Ecto neural progenitor cell (in vitro differentiated cells): ENCODE measurements at places on chromosomes 1 and 21.

DNA sequence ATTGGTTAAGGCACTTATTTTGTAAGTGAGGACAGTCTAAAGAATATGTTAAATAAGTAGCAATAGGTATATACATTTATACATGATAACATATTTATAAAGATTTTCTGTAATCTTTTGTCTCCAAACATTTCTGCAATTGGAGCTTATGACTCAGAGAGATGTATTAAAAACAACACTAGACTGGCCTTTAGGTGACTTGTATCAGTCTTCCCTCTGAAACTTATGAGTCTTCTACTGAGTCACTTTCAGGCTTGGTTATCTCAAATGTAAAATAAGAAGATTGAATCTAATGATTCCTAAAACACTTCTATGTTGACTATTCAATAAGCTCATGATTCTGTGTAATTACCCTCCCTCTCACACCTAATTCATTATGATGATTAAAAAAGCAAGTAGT is 672.6 kb upstream of the NEGR1 start:
- no peak for DNase-seq

- peak; percentile 59 for DNase-seq
Observed at GRCh38 chr1:84997667-84998600, 1.0 kb upstream of the MCOLN2 start.

GRCh38 chr21:45534636-45535331 is 7.5 kb downstream of the SLC19A1 start:
- DNase-seq: peak; percentile 47

DNA sequence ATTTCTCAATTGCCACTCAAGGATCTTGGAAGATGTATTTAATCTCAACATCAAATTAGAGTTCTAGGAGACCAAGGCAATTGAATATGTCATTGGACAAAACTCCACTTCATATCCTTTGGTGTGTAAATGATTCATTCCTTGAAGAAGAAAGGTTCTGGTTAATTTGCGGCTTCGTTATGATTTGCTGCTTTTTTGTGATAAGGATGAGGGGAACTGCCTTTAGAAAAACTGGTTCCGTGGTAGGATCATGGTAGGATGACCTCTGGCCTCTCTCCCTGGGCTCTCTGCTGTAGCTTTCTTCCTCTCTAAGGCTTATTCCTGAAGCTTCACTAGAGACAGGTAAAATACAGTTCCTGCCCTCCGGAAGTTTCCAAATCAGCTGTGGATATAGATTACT is 51.5 kb upstream of the ERRFI1 start:
- no peak for DNase-seq

GRCh38 chr21:30248844-30249243 is 32.9 kb upstream of the CLDN8 start:
- DNase-seq: no peak

DNA sequence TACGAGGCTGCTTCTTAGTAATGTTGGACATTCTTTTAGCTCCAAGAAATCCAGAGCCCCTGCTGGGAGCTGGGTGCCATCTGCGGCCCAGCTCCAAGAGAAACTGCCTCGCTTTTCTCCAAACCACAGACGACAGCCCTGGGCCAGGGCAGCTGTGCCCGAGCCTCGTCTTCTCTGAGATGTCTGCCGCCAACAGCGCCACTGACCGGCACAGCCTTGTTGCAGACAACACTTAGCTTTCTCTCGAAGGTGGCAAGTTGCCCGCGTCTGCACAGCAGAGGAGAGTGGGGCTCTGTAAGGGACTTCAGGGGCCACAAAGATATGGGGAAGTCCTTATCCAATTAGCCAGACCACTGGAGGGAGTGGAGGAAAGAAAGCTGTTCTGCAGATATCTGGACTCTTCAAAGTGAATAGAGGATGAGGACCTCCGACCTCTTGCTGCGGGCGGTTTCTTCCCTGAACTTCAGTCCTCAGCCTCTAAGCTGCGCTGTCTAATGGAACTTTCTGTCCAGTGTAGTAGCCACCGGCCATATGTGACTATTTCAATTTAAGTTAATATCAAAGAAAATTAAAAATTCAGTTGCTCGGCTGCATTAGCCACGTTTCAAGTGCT is 63.9 kb upstream of the DISP3 start:
- no peak for DNase-seq

DNA sequence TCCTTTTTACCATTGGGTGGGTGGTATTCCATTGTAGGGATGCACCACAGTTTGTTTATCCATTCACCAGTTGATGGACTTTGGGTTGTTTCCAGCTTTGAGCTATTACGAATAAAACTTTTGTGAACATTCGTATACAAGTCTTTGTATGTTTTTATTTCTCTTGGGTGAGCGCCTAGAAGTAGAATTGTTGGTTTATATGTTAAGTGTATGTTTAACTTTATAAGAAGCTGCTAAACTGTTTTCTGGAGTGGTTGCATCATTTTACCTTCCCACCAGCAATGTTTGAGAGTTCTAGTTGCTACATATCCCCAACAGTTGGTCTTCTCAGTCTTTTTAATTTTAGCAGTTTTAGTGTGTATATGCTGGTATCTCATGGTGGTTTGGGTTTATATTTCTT is 132.5 kb downstream of the PEX14 start:
- no peak for DNase-seq

- no peak for DNase-seq
Observed at GRCh38 chr21:23401278-23401677, 2206.0 kb downstream of the MRPL39 start.

- no peak for DNase-seq
Observed at GRCh38 chr1:160405331-160405877, 5.0 kb downstream of the VANGL2 start.

DNA sequence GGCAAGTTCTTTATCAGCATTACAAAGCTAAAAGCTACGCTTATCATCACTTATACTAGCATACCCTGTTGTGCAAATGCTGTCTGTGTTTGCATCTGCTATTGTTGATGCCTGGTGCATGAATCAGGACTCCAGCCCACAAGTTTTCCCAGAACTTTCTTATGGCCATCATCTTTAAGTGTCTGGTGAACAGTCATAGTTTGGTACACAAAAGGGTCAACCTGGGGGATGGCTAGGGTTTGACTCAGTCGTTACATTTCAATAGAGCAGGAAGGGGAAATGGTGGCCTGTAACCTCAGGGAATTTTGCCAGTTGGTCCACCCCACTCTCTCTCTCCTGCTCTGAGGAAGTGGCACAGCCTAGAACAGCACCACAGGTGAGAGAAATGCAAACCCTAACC is 35.4 kb downstream of the SELL start:
- no peak for DNase-seq

GRCh38 chr1:206790502-206791250 is 18.4 kb upstream of the IL10 start:
- no peak for DNase-seq

- DNase-seq: peak; percentile 95
Observed at GRCh38 chr1:205812878-205813754, at the start of gene SLC41A1. SLC41A1 (minus strand) TSS chr1:205813198; CDS start chr1:205810441, 2,757 bp downstream.

GRCh38 chr1:116716391-116716790 is 37.8 kb upstream of the CD2 start:
- no peak for DNase-seq

DNA sequence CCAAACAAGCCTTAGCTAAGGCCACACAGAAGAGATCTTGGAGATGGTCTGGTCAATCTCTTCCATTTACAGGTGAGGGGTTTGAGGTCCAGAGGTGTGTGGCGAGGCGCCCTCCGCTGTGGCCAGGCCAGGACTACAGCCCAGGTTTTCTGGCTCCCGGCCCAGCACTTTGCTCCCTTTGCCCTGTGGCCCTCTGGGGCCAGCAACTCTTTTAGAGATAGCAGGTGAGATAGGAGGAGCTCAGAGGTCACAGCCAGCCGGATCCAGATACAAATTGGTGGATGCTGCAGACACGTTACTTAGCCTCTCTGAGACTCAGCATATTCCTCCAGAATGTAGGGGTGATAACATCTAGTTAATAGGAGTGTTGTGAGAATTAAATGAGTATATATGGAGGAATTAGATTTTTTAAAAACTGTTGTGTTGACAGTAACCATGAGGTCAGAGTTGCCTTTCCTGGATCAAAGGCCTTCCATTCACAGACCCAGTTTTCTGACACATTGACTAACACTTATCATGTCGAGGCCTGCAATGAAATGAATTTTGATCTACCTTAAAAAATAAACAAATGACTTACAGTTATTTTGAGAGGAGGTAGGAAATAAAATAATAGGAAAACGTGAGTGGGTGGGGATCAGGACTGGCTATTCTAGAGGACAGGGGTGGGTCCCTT is 16.6 kb downstream of the TEX35 start:
- DNase-seq: no peak

GRCh38 chr1:84884671-84885389 is 8.2 kb downstream of the LPAR3 start:
- no peak for DNase-seq

DNA sequence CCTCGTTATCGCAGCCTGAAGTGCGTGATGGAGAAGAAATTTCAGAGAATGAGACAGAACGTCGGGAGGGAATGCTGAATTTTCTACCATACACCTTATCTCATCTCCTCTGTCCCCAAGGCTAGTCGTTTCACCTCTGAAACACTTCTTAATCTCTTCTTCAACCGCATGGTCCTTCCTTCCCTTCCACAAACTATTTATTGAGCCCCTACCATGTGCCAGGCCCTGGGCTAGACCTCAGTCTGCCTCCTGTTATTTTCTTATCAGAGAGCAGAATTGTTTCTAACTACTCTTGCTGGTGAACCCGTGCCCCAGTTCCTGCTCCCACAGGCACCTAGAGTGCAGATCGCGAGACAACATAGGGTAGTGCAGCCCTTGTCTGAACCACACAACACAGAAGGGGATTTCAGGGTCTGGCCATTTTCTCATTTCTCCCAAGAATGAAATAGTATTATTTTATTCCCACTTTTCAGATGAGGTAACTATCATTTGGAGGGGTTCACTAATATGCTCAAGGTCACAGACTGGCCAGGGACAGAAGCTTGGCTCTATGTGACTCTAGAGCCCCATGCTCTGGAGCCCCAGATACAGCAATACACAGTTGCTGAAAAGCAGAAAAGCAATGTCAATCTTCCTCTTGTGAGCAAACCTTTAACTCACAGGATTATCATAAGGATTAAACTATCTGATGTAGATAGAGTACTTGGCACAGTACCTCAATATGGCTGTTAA is 598 bp upstream of the ADIPOR1 start:
- DNase-seq: no peak

GRCh38 chr1:81023187-81023724 is 777.5 kb upstream of the ADGRL2 start:
- no peak for DNase-seq

GRCh38 chr1:21219674-21220073 is 43.0 kb upstream of the EIF4G3 start:
- DNase-seq: no peak

DNA sequence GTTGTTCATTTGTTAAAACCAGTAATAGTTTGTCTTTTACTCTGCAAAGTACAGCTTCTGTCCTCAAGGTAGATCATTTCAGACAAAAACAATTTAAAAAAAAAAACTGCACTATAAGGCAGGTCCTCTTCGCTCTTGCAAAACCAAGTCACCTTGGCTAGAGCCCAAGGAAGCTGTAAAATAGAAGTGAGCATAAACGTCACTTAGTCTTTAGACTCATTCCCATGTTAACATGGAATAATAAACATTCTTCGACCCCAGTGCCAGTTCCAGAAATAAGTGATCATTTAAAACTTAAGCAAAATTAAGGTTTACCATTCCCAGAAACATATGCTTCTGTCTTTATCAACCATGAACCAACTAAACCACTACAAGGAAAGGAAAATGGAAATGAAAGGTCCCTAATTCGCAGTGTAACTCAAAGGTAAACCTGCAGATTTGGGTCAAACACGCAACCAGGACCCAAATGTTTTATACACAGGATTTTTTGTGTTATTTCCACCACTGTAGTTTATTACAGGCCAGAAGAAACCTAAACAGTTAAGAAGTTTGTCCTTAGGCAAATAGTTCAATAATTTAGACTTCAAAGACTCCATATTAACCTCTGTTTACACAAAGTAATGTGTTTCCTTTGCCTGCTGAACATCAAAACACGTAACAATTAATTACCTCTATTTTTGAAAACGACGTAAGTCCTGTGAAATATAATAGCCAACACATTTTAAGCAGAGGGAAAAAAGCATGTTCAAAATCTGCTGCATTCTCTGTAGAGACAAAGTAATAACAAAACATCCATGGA is 54.6 kb downstream of the TGFBR3 start:
- no peak for DNase-seq

DNA sequence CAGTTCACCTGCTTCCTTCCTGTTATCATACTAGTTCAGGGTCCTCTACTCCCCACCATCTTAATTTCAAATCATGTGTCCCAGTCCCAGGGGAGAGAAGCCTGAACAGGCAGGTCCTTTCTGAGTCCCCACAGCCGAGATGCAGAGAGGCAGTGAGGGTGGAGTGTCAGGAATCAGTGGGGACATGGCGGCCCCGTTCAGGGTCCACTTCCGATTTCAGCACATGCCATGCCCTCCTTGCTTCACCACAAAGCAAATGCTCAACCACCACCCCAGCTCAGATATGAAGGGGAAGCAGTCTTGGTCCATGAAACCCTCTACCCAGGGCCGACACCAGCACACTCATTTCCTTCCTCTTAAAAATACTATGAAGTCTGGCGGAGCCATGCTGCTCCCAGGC is 5.2 kb upstream of the SEMA4A start:
- no peak for DNase-seq

- DNase-seq: no peak
Observed at GRCh38 chr1:216173376-216173995, 249.8 kb downstream of the USH2A start.

GRCh38 chr1:98940069-98940721 is 64.5 kb downstream of the PLPPR5 start:
- DNase-seq: no peak

DNA sequence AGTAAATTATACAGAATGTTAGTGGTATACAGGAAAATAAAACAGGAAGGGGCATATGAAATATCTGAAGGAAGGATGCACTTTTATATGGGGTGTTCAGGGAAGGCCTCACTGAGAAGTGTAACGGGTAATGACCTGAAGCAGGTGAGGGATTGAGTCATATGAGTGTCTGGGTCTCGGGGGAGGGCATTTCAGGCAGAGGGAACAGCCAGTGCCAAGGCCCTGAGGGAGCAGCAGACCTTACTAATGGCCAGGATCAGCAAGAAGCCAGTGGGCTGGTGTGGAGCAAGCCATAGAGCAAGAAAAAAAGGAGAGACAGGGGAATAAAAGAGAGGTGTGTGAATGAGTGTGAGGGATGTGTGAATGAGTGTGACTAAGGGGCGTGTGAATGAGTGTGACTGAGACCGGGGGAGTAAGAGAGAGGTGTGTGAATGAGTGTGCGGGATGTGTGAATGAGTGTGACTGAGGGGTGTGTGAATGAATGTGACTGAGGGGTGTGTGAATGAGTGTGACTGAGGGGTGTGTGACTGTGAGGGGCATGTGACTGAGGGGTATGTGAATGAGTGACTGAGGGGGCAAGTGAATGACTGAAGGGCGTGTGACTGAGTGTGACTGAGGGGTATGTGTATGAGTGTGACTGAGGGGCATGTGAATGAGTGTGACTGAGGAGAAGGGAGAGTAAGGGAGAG is 107.2 kb downstream of the GLIS1 start:
- DNase-seq: peak; percentile 29

- DNase-seq: no peak
Observed at GRCh38 chr1:231828182-231828920, 201.8 kb downstream of the DISC1 start.

DNA sequence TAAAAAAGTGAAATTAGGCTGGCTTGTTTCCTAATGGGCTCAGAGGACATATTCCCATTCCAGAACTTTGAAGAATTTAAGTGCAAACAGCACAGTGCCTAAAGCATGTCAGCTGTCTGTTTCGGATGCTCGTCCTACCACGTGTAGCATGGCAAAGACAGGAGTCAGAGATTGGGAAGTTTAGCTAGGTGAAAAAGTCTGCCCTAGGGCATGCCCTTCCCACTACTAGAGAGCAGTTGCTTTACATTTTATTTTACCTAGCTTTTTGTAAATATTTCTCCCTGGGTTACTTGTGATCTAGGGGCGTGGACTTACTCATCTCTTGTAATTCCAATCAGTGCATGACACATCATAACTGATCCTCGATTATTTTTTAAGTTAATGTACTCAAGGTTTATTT is 111.1 kb downstream of the LMO4 start:
- DNase-seq: no peak
